ENCODE measurements at places on chromosomes 11 and 22.

- no peak for DNase-seq
These were observed at the start of gene OR10W1 for GRCh38 chr11:58268142-58268541. TSS of gene OR10W1 (minus strand) at chr11:58268260. CDS start at chr11:58267858, 402 bp downstream.

DNA sequence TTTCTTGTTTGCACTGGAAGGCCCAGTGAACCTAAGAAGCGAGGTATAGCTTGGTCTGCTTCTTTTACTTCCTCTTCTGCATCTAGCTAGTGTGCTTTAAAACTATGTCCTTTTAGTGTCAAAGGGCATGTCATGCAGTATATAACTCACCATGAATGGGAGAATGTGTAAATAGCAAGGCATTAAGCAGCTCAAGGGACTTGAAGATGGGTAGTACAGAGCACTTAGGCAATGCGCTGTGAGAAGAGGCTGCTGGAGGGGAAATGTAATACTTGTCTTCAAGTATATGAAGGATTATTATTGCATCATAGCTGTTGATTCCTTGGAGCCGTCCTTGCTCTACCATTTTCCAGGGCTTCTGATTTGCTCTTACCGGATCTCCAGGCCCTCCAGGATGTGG lies 7.6 kb downstream of the MAML2 start:
- no peak for DNase-seq

- no peak for DNase-seq
These were observed 41.1 kb downstream of the BMAL1 start for GRCh38 chr11:13318498-13319295.

- DNase-seq = no peak
These were observed 25.3 kb upstream of the ALX4 start for GRCh38 chr11:44335052-44335760.

- no peak for DNase-seq
These were observed 27.8 kb upstream of the ELFN2 start for GRCh38 chr22:37454857-37455686.

GRCh38 chr22:43209523-43209890 lies 22.6 kb upstream of the TTLL12 start:
- no peak for DNase-seq

GRCh38 chr22:49179175-49179574 lies 648.5 kb downstream of the BRD1 start:
- no peak for DNase-seq

GRCh38 chr22:41308054-41308453 lies 6.7 kb downstream of the ZC3H7B start:
- DNase-seq = no peak

DNA sequence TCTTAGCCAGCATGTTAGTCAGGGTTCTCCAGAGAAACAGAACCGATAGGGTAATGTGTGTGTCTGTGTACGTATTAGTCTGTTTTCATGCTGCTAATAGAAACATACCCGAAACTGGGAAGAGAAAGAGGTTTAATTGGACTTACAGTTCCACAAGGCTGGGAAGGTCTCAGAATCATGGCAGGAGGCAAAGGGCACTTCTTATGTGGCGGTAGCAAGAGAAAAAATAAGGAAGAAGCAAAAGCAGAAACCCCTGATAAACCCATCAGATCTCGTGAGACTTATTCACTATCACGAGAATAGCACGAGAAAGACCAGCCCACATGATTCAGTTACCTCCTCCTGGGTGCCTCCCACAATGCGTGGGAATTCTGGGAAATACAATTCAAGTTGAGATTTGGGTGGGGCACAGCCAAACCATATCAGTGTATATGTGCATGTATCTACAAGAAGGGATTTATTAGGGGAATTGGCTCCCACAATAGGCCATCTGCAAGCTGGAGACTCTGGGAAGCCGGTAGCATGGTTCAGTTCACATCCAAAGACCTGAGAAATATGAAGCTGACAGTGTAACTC lies 173.7 kb upstream of the NECTIN1 start:
- DNase-seq = no peak

- DNase-seq = no peak
These were observed 1.9 kb upstream of the CTSF start for GRCh38 chr11:66570079-66570849.

DNA sequence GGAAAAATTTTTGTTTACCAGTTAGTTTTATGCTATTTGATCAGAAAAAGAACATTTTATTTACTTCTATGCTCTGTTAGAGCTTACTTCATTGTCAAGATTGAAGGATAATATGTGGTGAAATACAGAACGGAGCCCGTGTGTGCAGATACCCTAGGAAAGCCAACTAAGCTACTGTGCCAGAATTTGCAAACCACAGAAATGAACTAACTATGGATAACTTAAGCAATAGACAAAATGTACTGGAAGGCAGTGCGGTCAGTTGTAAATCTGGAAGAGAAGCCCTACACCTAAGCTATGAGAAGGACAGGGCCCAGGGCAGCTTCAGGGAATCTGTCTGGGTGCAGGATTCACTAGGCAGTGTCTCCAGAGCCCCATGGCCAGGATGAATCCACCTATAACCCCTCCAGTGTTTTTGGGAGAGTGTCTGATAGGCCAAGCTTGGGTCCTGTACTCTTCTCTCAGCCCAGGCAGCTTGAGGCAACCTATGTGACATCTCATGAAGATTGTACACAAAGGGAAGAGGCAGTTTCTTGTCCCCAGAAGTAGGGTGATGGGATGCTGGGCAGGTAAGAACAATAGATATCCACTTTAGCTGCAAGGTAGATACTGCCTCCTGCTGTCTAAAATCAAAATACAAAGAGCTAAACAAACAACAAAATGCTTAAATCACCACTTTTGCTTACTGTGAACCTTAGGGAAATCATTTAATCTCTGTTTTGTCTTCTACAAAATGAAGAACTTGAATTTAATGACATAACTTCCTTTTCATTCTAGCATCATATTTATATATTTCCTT lies 12.1 kb downstream of the MMP7 start:
- no peak for DNase-seq

DNA sequence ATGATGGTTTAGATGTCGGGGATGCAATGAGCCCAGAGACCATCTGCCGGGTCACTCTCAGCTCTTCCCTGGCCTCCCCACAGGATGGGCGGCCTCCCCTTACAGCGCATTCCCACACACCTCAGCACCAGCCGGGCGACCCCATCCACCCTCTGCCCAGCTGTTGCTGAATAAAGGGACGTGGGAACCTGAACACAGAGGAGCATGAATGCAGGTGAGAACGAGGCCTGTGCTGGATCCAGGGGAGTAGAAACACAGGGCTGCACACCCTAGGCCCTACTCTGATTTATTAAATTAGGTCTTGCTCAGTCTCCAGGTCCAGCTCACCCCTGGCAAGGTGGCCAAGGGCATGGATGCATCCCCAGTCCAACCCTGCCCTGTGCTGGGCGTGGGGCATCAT lies 180.5 kb downstream of the CTTN start:
- no peak for DNase-seq

DNA sequence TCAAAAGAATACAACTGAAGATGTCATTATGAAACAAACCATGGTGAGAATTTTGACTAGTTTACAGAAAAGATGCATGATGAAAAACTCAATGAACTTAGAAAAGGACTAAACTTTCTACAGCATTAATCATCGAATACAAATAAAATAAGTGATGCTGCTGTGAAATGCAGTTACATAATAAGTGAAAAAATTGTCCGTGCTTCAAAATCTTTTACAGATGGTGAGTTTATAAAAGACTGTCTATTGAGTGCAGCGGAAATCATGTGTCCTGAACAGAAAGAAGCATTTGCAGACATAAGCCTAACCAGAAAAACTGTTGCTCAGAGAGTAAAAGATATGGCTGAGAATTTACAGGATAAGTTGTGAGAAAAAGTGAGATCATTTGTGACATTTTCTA lies 33.8 kb downstream of the NEAT1 start:
- no peak for DNase-seq

- no peak for DNase-seq
These were observed 999 bp downstream of the TSKU start for GRCh38 chr11:76783896-76784813.

DNA sequence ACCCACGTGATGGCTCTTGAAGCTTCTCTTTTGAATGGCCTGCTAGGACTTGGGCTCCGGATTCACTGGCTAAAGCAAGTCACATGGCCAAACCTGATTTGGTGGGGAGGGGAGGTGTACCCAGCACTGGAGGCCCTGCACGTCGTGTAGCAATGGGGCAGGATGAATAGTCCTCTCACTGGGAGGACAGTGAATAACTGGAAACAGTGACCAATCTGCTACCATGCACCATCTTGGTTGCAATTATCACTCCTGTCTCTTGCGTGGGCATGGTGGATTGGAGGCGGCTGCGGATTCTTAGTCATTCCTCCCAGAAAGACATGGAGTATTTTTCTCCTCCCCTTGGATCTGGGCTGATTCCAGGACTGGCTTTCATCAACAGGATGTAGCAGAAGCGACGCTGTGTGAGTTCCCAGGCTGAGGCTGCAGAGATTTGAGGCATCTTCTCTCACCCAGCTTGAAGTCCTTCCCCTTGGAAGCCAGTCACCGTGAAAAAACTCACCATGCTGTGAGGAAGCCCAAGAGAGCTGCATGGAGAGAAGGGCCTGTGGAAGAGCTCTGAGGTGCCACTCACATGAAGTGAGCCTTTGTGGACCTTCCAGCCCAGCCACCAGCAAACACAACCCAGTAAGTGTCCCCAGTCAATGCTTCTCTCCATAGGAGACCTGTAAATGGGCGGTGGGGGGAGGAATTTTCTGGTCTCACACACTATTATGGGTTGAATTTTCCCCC lies 70.4 kb downstream of the IGLL1 start:
- DNase-seq = no peak

GRCh38 chr22:47199261-47199978 lies 437.0 kb downstream of the TBC1D22A start:
- DNase-seq = no peak

DNA sequence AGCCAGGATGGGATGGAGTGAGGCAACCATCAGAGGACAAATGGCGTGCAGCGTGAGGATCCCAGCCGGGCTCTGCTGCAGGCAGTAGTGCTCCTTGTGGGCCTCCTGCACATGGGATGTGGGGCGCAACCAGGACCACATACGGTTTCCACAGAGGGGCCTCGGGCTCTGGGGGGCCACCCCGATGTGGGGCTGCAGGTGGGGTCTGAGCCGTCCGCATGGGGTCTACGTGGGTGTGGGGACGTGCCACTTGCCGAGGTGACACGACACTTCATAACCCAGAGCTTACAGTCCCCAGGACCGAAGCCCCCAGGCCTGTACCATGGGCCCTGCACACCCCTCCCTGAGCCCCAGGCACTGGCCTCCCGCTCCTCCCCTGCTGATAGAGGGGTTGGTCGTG lies 10.8 kb downstream of the TTLL8 start:
- DNase-seq = no peak

DNA sequence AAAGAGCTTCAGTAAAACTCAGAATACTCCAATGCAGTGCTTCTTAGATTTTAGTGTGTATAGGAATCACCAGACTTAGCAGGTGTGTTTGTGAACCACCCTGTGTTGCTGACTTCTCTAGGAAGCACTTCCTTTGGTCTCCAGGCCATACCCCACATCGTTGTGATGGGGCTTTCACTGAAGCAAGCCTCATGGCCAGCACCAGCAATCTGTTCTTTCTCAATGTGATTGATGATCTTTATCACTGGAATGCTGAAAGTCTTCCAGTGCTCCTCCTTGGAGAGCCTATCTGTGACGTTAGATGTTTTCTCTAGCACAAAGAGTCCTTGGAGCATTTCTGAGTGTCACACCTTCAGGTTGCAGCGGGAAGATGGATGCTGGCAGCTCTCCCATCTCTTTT lies 280.5 kb downstream of the DDX10 start:
- DNase-seq = no peak

DNA sequence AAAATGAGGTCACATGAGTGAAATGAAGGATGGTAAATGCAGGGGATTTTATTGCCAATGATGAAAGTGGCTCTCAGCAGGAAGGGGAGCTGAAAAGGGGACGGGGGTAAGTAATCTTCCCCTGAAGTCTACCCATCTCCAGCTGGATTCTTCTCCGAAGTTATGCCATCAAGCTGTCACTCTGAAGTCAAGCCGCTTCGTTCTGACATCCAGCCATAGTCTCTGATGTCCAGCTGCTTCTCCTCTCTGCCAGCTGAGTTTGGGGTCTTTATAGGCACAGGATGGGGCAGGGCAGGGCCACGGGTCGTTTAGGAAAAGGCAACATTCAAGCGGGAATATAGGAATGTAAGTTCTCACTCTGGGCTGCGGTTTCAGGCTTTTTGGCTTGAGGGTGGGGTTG lies 181.9 kb upstream of the ANO3 start:
- no peak for DNase-seq

- no peak for DNase-seq
These were observed 229.7 kb downstream of the FAM76B start for GRCh38 chr11:95559899-95560298.

GRCh38 chr11:11845551-11845950 lies 3.8 kb downstream of the USP47 start:
- no peak for DNase-seq

- no peak for DNase-seq
These were observed 752.3 kb downstream of the NTM start for GRCh38 chr11:132122735-132123134.

DNA sequence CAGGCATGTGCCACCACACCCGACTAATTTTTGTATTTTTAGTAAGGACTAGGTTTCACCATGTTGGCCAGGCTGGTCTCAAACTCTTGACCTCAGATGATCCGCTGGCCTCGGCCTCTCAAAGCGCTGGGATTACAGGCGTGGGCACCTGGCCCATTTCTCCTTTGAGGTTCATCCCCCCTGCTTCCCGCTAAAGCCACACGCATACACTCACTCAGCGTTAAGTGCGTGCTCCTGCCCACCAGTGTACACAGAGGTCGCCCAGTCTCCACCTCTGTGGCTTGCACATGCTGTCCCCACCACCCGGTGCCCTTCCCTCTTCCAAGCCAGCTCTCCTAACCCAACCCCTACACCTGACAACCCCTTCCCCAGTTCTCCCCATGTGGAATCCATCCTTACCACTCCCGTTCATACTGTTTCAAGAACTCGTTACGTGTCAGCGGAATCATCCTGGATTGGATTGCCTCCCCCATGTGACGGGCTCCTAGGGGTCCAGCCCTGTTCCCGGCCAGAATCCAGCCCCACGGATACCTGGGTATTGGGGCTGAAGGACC lies 15.7 kb upstream of the CYTH4 start:
- DNase-seq = no peak

- DNase-seq = no peak
These were observed 29.0 kb downstream of the C22orf31 start for GRCh38 chr22:29032584-29032983.

DNA sequence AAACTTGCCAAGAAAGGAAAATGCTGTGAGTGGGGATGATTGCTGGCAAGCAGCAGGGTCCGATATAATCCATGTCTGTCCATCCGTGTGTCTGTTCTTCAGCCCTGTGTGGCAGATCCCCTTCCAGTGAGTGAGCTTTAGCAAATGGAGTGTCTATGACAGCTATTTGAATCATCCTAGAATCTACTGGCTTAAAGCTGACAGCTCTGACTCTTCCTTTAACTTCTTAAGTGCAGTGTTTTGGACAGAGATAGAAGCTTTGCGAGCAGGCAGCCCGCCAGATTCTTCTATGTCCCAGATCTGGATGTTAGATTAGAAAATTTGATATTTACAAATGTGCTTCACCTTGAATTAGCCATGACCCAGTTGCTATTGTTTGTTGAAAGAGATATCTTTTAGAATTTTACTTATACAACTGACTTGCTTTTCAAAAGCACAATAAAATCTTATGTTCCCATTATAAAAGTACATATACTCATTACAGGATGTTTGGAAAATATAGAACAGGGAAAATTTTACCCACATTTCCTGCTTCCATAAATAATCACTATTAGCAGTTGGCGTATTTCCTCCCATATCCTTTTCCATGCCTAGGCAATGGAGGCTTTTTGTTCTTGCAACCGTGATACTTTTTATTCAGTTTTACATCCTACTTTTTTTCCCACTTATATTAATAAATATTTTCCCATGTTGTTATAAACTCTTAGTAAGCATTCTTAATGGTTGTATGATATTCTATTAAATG lies 124.5 kb downstream of the COMMD9 start:
- no peak for DNase-seq

Data from renal cortex interstitium (tissue), 15 donors.